Suppressor macrophage treated with lipopolysaccharide for 1 hour (primary cell): ENCODE measurements at places on chromosomes 5 and 9.

DNA sequence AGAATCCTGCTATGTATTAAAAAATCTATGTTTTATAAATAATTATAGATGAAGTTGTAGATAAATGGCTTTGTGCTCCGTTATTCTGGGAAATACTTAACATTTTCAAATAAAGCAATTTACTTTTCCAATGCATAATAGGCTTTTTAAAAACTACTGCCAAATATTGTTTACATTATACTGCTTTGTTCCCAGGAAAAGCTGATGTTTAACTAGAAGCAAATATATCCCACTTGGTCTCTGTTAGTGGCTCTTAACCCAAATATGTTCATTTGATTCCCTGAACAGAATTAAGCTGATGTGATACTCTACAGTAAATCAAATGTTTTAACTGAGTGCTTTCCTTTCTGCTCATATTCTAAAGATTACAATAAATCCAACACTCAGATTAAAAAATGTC, 326.3 kb downstream of the SLCO4C1 start:
- DNase-seq, result no peak

- no peak for DNase-seq
Measured at GRCh38 chr5:116930616-116931015, 356.0 kb upstream of the SEMA6A start.

- no peak for DNase-seq
Measured at GRCh38 chr9:119071636-119072035, 297.6 kb downstream of the BRINP1 start.

DNA sequence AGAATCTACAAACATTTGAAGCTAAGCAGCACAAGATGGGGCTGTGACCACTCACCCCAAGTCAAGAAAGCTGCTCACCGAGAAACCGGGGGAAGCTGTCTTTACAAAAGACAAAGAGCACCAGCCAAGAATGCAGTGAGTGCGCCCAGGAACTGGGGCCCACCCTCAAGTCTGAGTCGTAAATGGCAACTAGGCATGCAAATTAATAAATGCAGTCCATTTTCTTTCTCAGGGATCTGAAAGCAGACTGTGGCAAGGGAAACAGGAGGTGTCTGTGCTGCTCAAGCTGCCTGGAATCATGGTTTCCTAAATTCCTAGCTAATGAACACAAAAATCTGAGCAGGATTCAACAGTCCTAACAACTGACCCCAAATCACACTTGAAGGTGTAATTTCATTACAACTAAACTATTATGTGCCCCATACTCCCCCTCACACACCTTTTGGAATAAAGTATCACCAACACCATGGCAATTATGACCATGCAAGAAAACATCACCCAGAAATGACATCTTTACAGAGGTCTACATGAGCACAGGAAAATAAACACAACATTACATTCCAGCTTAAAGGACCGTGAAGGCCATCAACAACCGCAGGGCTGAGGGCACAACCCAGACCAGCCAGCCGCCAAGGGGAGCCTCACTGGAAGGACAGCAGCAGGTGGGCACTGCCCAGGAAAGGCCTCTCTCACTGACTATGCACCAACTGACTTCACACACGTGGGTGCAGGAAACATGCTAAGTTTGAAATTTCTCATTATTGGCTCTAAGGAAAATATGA, 17.6 kb downstream of the NSUN2 start:
- no peak for DNase-seq

- DNase-seq, result no peak
Measured at GRCh38 chr9:129524582-129525270, 96.2 kb downstream of the C9orf50 start.

GRCh38 chr5:37658440-37658839, 181.4 kb downstream of the GDNF start:
- no peak for DNase-seq

DNA sequence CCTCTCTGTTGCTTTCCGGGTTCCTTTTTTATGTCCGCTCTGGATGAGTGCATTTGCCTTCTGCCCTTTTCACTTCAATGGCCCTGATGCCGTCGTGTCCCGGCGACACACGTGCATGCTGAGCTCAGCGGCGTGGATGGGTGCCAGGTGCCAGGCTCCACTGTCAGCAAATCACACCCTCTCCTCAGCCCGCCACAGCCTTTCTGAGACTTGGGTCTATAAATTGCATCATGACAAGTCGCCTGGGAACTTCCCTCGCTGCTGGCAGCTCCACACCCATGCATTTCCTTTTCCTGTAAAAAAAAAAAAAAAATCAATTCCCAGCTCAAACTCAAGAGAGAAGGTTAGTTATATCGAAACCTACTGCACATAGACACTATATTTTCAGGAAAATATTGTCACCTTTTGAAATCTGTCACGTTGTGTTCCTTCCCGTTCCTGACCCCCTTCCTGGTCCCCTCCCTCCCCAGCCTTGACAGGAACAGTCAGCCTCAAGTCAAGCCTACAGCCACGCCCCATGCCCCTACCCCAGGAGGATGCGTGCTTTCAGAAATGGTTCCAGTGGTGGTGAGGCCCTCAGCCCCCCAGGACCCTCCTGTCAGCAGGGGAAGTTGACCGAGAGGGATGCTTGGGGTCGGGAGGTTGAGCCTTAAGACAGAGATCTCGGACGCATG, 110.3 kb upstream of the PTCH1 start:
- peak; percentile 79 for DNase-seq

DNA sequence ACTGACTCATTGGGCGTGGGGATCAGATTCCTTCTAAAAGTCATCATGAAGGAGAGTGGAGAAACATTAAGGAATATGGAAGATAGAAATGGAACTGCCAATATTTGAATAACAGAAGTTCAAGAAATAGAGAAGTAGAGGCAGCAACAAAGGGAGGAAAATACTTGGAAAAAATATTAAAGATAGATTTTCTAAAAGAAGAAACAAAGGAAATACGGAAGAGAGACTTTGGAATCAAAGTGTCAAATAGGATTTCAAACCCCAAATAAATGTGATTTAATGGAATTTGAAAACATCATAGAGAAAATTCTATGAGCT, 605.1 kb upstream of the KLF4 start:
- DNase-seq, result no peak

DNA sequence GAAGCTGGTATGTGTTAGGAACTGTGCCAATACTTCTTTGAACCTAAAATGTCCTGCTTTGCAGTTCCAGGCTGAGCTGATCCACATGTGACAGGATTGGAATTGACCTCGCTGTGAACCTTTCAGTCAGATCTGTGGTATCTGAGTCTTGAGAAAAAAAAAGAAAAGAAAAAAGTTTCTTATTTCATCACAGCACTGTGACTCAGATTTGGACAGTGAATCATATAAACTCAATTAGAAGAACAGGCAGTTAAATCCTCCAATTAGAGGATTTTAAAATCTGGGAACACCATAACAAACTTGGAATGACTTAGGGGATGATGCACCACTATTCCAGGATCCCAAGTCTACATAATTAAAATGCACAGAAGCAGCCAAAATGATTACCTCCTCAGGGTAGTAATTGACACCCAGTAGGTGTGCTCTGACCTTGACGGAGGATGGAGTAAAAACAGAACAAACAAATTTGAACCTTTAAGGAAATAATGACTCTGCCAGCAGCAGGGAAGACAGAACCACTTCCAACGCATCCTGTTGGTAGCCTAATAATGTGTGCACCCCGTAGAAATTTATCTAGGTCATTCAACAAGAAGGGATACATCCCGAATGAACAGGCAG, 57.8 kb upstream of the RAI14 start:
- peak; percentile 62 for DNase-seq

- no peak for DNase-seq
Measured at GRCh38 chr9:21871256-21871975, 69.0 kb downstream of the MTAP start.

GRCh38 chr9:98881836-98882568, 61.7 kb upstream of the COL15A1 start:
- no peak for DNase-seq

DNA sequence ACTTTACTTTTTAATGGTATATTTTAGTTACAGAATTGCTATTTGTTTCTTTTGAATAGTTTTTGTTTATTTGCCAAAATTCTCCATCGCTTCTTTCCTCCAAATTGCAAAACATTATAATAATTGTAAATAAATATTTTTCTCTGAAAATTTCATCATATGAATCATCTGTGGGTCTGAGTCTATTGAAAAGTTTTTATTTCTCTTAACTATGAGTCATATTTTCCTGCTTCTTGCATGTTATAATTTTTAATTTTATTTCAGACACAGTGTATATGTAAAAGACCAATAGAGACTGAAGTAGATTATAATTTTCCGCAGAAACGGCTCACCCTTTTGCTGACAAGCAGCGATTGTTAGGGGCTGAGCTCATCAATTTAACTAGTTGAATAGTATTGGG, 279.1 kb upstream of the IL12B start:
- DNase-seq, result no peak

- no peak for DNase-seq
Measured at GRCh38 chr9:134051319-134051718, 16.5 kb downstream of the BRD3 start.

DNA sequence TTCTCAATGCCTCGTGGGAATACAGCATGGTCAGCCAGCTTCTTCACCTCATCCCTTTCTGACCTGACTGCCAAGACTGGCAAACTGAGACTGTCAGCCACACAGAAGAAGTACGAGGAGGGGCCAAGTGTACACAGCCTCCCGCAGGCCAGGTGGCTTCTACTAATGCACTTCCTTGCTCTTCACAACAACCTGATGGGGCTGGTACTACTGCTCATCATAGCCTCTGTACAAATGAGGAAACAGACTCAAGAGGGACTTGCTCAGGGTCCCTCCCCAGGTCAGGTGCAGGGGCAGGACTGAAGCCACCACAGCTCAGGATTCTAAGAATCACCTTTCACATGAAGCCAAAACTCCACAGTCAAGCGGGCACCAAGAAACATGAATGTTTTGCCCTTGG, 21.3 kb downstream of the NIPAL4 start:
- DNase-seq, result no peak

DNA sequence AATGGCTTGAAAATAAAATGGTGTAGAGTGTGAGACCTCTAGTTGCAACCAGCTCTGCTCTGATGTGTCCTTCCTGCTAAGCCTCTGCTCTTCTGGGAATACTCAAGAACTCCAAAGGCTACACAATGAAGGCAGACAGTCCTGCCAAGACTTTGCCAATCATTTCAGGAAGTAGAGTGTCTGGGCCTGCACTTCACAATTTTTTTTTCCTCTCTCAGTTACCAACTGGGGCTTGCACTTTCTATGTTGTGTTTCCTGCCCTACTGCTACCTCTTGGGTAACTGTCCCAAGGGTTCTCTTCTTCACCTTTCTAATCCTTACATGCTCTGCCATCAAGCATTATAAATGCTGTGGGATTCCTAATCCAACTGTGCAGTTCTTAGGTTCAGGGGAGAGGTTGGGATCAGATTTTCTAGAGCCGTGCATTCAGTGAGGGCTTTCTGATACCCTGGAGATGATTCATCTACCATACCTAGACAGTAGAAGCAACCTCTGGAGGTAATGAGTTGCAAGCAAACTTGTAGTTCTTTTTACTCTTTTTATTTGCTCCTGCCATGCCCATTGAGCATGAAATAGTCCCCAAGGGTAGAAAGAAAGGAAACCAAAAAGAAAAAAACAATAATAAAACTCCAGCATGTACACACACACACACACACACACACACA, 365.9 kb downstream of the MLLT3 start:
- no peak for DNase-seq

GRCh38 chr9:108178318-108178717, 677.5 kb downstream of the ACTL7B start:
- DNase-seq, result no peak

DNA sequence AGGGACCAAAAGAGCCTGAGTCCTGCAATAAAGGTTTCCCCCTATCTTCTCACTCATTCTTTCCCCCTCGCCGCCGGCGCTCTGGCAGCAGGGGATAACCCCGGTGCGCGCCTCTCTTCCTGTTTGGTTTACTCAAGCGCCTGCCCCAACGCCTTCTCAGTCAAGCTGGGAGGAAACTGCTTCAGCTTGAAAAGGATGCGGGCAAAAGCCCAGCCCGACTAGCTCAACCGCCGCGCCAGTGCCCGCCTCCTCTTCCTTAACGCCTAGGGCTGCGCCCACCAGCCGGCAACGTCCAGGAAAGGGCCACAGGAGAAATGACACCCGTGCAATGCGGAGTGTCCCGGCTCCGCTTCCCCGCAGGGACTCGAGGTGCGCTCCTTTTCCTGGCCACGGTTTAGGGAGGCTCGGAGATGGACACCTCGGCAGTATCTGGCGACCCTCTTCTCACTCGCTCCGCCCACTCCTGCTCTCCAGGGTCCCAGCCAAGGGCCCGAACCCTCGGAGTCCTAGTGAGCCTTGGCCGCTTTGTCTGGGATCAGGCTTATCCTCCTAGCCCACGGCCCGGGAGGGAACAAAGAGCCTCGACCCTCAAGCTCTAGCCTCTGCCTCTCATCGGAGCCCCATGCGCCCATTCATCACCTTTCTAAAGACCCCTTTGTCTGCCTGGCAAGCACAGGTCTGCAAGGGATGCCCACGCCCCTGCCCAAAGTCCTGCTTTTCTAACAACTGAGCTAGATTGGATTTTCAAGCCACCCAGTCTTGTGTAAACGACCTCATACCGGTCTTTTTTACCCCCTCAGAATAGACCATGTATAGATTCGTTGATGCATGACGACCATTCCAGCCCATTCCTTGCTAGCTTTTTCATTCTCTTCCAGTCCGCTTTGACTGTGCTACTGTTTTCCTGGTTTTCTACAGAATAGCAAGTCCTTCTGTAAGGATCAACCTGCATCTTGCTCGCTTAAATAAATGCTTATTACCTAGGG, 2.0 kb downstream of the ST8SIA4 start:
- DNase-seq, result peak; percentile 98

DNA sequence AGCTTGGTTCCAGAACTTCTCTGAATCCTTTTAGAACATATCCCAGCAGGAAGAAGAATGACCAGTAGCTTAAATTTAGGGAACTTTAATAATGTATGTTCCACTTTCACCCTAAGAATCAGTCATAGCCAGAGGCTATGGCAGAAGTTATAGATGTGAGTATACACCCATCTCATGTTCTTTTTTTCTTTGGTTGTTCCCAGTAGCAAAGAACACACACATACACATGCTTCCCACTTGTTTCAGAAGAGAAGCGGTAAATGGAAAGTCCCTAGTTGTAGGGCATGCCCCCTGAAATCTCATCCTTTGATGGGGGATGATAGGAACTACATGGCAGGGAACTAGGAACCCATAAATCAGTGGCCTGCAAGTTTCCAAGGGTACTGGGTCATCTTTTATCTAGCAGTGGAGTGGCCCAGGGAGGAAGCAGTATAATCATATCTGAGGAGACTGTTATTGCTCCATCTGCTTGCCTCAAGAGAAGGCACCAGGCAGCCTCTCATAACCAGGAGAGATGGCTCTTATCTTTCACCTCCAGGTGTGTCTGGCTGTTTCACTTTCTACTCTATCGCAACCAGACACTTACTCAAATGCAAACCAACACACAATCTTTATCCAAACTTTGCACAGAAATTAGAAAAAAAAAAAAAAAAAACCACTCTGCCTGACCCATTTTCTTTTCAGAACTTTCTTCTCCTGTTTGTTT, 109.5 kb downstream of the SNCAIP start:
- DNase-seq, result no peak

DNA sequence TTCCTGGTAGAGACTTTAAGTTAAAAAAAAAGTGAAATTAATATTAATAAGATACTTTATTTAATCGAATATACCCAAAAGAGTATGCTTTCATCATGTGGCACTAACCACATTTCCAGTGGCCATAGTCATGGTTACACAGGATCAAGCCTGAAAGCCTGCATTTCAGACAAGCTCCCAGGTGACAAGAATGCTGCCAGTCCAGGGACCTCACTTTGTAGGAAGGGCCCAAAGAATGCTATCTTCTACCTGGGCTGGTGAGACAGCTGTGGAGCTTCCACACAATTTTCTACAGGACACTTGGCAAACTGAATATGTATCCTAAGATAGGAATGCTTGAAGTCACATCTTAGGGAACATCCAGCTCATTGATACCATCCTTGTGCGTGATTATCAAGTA, 203.8 kb downstream of the AUH start:
- DNase-seq, result no peak
